ENCODE measurements at places on chromosomes 16 and 17.

- DNase-seq: no peak
Measured at GRCh38 chr17:10082795-10083194, 115.6 kb downstream of the GAS7 start.

DNA sequence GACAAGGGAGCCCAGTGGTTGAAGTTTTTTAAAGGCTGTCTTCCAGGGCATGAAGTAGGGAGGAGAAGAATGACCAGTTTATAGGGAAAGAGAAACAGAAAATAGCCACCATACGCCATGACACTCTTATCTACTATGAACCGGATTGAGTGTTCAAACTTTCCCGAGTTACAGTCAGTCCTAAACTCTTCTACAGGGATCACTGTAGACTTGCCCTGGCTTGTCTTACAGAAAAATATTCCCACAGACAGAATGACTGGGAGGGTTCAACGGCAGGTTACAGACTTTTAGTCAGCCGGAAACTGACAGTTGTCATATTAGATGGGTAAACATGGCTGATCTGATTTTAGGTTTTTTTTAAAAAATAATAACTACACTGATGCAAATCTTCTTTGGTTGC is 662.5 kb upstream of the SOX9 start:
- DNase-seq: no peak

- no peak for DNase-seq
Measured at GRCh38 chr17:602436-602835, 112.2 kb downstream of the VPS53 start.

- no peak for DNase-seq
Measured at GRCh38 chr17:66547151-66547865, 244.9 kb downstream of the PRKCA start.

DNA sequence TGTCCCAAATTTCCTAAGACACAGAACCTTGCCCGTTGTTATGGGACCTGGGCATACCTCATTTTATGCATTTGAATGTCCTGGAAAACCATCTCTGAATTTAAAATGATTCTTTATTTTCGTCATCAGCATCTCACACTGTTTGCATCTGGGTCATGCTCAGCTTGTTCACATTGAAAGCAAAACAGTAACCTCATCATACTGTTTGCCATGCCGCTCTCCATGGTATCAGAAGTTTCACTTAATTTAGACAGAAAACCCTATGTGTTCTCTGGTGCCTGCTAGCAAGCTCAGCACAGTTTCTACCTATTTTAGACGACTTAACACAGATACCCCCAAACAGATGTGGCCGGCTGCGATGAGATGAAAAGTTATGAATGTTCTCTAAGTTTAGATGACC is 292.1 kb downstream of the SNX29 start:
- DNase-seq: no peak

GRCh38 chr17:27622986-27623385 is 8.0 kb upstream of the LGALS9 start:
- no peak for DNase-seq

DNA sequence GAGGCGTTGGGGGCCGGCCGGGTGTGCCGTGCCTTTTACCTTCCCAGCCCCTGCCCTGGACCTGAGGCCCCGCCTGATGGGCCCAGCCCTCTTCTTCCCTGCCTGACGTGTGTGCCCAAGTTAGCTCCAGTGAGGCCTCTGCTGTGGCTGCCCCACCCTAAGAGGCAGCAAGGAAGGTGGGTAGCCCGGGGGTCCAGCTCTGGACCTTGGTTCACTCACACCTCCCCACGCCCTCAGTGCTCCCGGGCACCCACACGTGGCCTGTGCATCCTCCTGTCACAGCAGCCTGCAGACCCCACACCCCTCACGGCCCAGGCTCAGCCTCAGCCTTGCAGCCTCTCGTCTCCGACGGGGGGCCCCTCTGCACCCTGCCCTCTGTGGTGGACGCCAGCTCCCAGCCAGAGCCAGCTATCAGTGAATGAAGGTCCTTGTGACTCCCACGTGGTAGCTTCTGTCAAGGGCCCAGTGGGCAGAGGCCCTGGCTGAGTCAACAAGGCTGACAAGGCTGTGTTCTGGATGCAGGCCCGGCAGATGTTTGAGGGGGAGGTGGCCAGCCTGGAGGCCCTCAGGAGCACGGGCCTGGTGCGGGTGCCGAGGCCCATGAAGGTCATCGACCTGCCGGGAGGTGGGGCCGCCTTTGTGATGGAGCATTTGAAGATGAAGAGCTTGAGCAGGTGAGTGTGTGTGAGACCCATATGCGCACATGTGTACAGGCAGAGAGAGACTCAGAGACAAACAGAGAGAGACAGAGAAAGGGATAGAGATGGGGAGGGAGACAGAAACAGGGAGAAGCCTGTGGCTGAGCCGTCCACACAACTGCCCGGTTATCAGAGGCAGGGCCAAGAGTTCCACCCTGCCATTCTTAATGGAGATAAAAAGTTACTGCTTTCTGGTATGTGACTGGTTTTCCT is 2.8 kb downstream of the FN3K start:
- no peak for DNase-seq

- DNase-seq: no peak
Measured at GRCh38 chr17:70938336-70938735, 769.0 kb downstream of the KCNJ2 start.

DNA sequence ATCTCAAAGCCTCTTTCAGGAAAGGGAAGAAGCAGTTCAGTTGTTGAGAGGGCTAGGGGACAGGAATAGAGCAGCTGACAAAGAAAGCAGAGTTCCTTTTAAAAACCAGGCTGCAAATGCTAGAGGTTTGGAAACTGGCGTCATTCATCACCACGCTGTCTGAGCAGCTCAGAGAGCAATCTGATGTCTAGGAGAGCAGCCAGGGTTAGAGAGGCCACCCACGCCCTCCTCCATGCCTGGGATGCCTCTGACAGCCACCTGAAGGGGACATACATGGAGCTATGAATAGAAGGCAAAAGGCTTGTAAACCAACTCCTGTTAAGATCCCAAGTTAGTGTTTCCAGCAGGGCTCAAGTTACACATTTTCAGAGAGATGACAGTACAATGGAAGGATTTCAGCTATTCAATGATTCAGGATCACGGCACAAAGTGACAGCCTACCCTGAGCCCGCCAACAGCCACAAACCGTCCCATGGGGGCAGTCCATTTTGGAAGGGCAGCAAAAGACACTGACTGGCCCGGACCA is 12.4 kb downstream of the RAB5C start:
- DNase-seq: no peak

DNA sequence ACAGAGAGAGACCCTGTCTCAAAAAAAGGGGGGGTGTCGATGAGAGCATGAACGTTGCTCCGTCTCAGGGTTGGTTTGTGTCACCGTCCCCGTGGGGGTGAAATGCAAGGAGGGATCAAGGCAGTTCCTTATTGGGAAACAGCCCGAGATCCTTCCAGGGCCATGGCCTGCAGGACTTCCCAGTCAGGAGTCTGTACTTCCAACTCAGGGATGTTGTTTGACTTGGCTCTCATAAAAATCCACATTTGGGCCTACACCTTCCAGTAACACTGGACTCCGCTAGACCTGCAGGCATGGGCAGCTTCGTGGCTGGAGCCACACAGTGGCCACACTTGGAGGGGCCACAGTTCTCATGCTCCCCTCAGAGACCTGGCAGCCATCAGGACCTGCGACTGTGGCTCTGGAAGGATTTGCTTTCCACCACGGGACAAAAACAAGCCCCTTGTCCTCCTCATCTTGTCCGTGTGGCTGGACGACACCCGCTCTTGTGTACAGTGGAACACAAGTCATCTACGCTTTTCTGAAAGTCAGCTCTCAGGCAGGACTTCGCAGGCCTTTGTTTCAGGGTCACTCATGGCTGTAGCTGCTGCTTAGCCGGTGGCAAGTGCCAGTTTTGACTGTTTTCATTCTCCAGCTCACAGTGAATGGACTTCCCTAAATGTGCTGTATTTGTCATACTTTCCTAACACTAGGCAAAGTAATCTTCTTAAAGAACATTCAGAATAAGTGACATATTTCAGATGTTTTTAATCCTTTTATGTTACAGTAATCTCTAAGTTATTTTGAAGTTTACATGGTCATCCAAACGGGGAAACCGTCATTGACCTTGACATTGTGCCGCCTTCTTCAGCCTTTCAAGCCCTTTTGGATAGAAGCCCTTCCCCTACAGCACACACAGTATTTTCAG is 24.2 kb upstream of the IL17C start:
- DNase-seq: no peak

DNA sequence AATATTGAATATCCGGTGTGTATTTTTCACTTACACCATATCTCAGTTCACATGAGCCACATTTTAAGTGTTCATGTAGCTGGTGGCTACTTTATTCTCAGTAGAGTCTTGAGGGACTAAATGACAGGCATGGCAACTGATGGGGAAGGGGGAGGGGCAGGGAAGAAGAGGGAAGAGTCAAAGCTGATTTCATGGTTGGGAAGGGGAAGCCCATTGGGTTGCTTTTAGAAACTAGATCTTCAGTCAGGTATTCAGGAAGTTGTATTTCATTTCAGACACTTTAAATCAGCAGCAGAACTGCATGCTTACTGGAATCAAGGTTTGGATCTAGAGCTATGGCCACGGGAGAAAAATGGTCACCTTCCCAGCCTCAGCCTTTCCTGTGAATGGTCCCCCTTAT is 2.9 kb upstream of the WIPI1 start:
- no peak for DNase-seq

DNA sequence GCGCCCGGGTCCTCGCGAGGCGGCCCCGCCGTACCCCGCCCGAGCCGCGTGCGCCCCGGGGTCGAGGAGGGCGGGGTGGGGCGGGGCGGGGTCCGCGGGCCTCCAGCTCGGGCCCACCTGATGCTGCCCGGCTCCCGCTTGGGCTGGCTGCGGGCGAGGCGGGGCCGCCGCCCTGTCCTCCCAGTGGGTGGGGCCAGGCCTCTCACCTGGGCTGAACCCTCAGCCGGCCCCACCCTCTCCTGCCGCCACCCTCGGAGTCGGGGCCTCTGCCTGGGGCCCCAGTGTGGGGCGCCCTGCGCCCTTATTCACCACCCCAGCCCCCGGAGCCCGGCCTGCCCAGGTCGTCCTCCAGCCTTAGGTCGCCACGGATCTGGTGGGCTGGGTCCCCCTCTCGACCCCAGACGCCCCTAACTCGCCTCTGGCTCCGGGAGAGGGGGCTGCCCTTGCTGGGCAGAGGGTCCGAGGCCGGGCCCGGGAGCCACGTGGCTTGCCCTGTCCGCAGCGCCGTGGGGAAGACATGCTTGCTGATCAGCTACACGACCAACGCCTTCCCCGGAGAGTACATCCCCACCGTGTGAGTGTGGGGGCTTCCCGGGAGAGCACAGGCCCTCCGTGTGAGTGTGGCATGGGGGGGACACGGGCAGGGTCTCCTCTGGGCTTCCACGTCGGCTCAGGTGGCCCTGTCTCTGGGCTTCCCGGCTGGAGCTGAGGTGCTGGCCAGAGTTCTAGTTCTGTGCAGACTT is 578 bp downstream of the RAC3 start:
- no peak for DNase-seq

- no peak for DNase-seq
Measured at GRCh38 chr17:14067347-14067746, 2.0 kb upstream of the COX10 start.

GRCh38 chr16:75333721-75334163 is 82.3 kb upstream of the BCAR1 start:
- DNase-seq: no peak

- no peak for DNase-seq
Measured at GRCh38 chr16:60811657-60812056, 1224.6 kb downstream of the CDH8 start.

DNA sequence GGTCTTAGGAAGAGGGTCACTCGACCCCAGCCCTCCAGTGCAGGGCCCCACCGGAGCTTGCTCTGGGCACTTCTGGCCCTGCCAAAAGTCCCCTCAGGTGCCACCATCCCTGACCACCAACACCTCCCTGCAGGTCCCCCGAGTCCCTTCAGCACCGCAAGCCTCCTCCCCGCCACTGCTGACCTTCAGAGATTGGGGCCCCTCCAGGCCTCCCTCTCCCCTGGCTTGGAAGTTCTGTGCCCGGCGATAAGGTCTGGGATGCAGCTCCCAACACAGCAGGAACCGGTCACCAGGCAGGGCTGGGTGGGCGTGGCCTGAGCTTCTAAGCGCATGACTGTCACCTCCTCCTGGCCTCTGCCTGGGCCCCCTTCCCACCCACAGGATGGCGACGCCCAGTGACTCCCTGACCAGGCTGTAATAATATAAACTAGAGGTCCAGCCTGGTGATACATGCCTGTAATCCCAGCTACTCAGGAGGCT is 11.2 kb downstream of the PIEZO1 start:
- DNase-seq: no peak

- DNase-seq: no peak
Measured at GRCh38 chr17:22158364-22158763, 466.0 kb downstream of the KCNJ18 start.

- DNase-seq: peak; percentile 94
Measured at GRCh38 chr16:88700636-88701482, 5.3 kb downstream of the RNF166 start.

GRCh38 chr16:67847064-67847861 is at the start of gene CENPT:
CENPT (minus strand) TSS chr16:67847693; CDS start chr16:67833859, 13,834 bp downstream.
- DNase-seq: peak; percentile 24

GRCh38 chr17:17702449-17703139 is 21.3 kb downstream of the RAI1 start:
- DNase-seq: no peak

- no peak for DNase-seq
Measured at GRCh38 chr16:8819411-8820034, 21.9 kb downstream of the PMM2 start.

DNA sequence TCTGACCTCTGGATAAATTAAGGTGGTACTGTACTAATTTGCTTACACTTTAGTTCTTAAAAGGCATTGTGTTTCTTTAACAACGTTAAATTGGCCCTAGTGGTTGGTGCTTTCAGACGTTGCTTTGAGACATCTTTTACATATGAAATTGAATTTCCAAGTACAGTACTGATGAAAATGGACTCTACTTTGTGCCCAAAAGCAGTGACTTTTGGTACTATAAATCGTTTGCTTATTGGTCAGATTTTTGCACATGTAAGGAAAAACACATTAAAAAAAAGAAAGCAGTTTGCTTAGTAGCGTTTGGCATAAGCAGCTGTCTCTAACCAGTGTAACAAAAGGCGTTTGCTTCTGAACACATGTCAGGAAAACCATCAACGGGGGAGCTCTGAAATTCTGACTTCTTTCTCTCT is 139.6 kb downstream of the CDK5R1 start:
- no peak for DNase-seq

DNA sequence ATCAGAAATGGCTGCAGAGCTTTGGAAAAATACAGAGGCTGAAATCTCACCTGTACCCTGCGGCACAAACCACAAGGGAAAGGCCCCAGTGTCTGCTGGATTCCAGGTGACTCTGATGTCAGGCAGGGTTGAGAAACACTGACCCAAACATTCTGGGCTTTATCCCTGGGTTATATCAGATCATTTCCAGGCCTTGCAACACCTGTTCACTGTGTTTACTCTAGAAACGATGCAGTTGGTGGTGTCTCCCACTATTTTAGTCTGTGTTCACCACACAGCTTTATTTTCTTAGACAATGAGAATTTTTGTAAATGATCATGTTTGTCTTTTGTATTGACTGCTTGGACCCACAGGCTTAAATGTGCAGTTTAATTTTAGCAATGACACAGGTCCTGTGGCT is 151.5 kb upstream of the SDK2 start:
- DNase-seq: no peak

- DNase-seq: no peak
Measured at GRCh38 chr17:74796866-74797265, 20.7 kb upstream of the NAT9 start.

- DNase-seq: no peak
Measured at GRCh38 chr16:57501492-57501891, 15.2 kb upstream of the DOK4 start.

GRCh38 chr16:9847146-9847545 is 335.1 kb downstream of the GRIN2A start:
- no peak for DNase-seq

GRCh38 chr17:43814714-43815113 is 18.2 kb downstream of the MPP3 start:
- DNase-seq: no peak

- no peak for DNase-seq
Measured at GRCh38 chr16:77033516-77033915, 157.5 kb upstream of the MON1B start.

All from activated CD4-positive, alpha-beta T cell treated with anti-CD3 and anti-CD28 coated beads for 24 hours (primary cell).